ENCODE measurements at places on chromosomes 13 and 19. TPM values are rescaled to one million over a fixed set of nuclear protein-coding genes. Genes with fewer than 3 reads are reported as not detected.
A peak's percentile ranks its signal among the peaks of the same experiment; 100 is the strongest.

DNA sequence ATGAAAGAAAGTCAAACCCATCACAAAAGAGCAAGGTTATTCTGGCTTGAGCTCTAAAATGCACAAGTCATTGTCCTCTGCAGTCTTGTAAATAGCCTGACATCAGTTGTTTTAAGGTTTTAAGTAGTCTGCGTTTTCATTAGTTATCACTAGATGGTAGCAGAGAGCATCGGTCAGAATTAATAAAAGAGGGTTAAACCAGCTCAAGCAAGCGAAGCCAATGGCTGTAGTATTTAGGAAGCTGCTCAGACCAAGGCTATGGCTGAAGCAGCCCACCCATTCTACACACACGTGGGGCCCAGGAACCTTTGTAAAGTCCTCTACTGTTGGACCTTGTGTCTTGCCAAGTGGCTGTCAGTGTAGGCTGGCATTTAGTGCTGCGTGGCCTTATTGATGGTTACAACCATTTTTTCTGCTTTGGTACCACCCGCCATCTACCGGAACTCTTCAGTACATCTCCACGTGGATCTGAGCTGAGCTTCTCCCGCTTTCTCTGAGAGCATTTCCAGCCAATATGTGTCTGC, 13.3 kb upstream of the ZNF57 start:
- H3K36me3 ChIP-seq = no peaks in the 10 kb centered on the region
- no peak overlapping the region for H3K27ac ChIP-seq
- H3K4me1 ChIP-seq = peaks cover 10% of the 10 kb centered on the region
- DNase-seq = peak; percentile 13
- H3K4me3 ChIP-seq = no peak overlapping the region

GRCh38 chr19:33310606-33311325, 8.4 kb upstream of the CEBPA start:
- H3K36me3 ChIP-seq = no peaks in the 10 kb centered on the region
- no peak overlapping the region for H3K4me3 ChIP-seq
- no peak overlapping the region for H3K27ac ChIP-seq
- DNase-seq = no peak
- H3K4me1 ChIP-seq = peaks cover 8% of the 10 kb centered on the region
- H3K27me3 ChIP-seq = peaks cover 57% of the 10 kb centered on the region

- no peak for DNase-seq
- no peaks in the 10 kb centered on the region for H3K27me3 ChIP-seq
- no peaks in the 10 kb centered on the region for H3K36me3 ChIP-seq
- H3K27ac ChIP-seq = no peak overlapping the region
- no peak overlapping the region for H3K4me3 ChIP-seq
Measured at GRCh38 chr13:90362707-90363106, 984.8 kb upstream of the MIR17HG start.

- peak; percentile 60 for DNase-seq
- H3K4me3 ChIP-seq = peak within 1 kb of the TSS; percentile 80
- peaks cover 9% of the 10 kb centered on the region for H3K4me1 ChIP-seq
- no peaks in the 10 kb centered on the region for H3K27me3 ChIP-seq
- peak within 1 kb of the TSS; percentile 85 for H3K27ac ChIP-seq
- H3K36me3 ChIP-seq = peaks cover 30% of the 10 kb centered on the region
Measured at GRCh38 chr19:4831304-4831978, at the start of gene TICAM1. TSS of gene TICAM1 (minus strand) at chr19:4831712. CDS start at chr19:4818377, 13,335 bp downstream.

GRCh38 chr19:3057275-3057714, 5.0 kb downstream of the TLE5 start:
- peaks cover 9% of the 10 kb centered on the region for H3K4me1 ChIP-seq
- H3K4me3 ChIP-seq = no peak overlapping the region
- H3K27me3 ChIP-seq = no peaks in the 10 kb centered on the region
- no peak overlapping the region for H3K27ac ChIP-seq

DNA sequence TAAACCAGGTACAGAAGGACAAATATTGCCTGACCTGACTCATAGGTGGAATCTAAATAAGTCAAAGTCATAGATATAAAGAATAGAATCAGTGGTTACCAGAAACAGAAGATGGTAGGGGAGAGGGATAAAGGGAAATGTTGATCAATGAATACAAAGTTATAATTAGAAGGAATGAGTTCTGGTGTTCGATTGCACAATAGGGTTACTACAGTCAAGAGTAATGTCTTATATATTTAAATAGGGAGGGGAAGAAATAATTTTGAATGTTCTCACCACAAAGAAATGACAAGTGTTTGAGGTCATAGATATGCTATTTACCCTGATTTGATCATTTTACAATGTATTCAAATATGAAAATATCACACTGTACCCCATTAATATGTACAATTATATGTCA, 1541.2 kb downstream of the SLITRK1 start:
- no peak for DNase-seq
- H3K27ac ChIP-seq = no peak overlapping the region
- no peaks in the 10 kb centered on the region for H3K36me3 ChIP-seq
- H3K4me1 ChIP-seq = no peaks in the 10 kb centered on the region

DNA sequence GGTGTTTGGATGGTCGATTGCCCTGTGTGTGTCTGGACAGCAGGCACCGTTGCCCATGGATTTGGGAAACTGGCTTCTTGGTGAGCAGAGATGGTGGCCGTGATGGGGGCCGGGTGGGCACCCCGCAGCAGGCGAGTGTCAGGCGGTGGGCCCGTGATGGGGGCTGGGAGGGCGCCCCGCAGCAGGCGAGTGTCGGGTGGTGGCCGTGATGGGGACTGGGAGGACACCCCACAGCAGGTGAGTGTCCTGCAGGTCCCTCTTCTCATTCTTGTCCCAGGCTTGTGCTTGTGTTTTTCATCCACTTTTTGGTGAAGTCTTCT, 86.5 kb downstream of the KDM4B start:
- peaks cover 5% of the 10 kb centered on the region for H3K36me3 ChIP-seq
- no peak overlapping the region for H3K4me3 ChIP-seq
- DNase-seq = no peak
- no peak overlapping the region for H3K27ac ChIP-seq

- no peak overlapping the region for H3K4me3 ChIP-seq
- no peaks in the 10 kb centered on the region for H3K4me1 ChIP-seq
- H3K27me3 ChIP-seq = no peaks in the 10 kb centered on the region
- no peak overlapping the region for H3K27ac ChIP-seq
Measured at GRCh38 chr13:114057166-114058050, 75.0 kb downstream of the RASA3 start.

GRCh38 chr13:101455863-101456262, 3.4 kb downstream of the ITGBL1 start:
- no peaks in the 10 kb centered on the region for H3K36me3 ChIP-seq
- DNase-seq = no peak
- peaks cover 15% of the 10 kb centered on the region for H3K4me1 ChIP-seq
- H3K4me3 ChIP-seq = no peak overlapping the region
- H3K27ac ChIP-seq = no peak overlapping the region

DNA sequence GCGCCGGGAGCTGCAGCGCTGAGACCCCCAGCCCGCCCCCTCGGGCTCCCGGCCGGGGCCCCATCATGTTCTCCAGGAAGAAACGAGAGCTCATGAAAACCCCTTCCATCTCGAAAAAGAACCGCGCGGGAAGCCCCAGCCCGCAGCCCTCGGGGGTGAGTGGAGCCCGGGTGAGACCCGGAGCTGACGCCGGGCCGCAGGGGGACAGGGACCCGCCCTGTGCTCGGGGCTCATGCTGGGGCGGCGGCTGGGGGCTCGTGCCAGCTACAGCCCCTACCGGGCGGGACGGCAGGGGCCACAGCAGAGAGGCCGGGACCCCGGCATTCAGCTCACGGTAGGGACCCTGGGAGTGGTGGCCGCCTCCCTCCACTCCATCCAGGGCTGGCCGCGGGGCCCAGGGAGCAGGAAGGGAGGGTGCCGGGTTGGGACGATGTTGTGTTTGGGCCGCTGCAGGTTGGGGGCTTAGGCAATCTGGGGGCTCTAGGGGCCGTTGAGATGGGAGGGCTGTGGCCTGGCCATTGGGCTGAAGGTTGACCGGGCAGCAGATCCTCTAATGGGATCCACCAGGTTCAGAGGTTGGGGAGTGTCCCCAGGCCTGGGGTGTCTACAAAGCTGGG, 482 bp downstream of the ARHGAP45 start:
- DNase-seq = no peak
- H3K4me1 ChIP-seq = peaks cover 10% of the 10 kb centered on the region
- H3K27ac ChIP-seq = no peak overlapping the region
- peaks cover 33% of the 10 kb centered on the region for H3K36me3 ChIP-seq

Gene FGF22
- 0.24 TPM for total RNA-seq

DNA sequence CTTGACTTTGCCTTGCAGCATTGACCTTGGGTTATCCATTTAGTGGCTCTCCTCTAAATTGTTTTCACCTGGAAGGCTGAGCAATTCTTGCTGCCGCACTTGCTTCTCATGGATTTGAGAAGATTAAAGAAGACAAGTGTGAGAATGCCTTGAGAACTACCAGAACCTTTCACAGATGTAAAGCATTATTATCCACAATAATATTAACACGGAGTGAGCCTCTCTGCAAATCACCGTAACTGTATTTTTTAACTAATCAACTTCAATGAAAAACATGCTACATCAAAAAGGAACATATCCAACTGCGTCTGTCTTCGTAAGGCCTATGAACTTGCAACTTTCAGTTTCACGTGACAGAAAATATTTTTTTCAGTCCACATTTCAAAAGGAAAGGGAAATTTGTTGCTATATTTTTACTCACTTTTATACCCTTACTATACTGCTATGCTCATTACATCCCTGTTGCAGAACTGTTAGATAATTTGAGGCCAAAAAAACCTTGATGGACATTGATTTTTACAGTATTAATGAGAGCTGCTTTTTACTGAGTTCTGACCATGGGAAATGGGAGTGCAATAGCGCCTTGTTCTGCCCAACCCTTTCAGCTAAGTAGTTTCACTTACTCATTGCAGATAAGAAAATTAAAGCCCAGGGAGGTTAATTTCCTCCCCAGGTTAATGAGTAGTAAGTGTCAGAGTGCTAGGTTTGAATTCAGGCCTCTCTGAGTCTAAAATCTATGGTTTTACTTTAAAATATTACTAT, 93.8 kb upstream of the RAP2A start:
- H3K4me3 ChIP-seq = peak overlapping the region; percentile 30
- H3K36me3 ChIP-seq = peaks cover 5% of the 10 kb centered on the region
- peak overlapping the region; percentile 20 for H3K27ac ChIP-seq

All from Calu3 (cell line).